Suprapubic skin (tissue), 4 donors: ENCODE measurements at places on chromosomes 7 and 10. TPM values are rescaled to one million over a fixed set of nuclear protein-coding genes. Genes with fewer than 3 reads are reported as not detected.

The OR2AE1 gene
- total RNA-seq: not detected

The CALHM2 gene
- total RNA-seq: 15.8 TPM

The STAG3 gene
- total RNA-seq: not detected

The COL13A1 gene
- total RNA-seq: 2.1 TPM

The LRRD1 gene
- not detected for total RNA-seq

The CARD11 gene
- total RNA-seq: 0.38 TPM

GRCh38 chr7:1025743-1026581, 18.4 kb upstream of the GPR146 start:
- no peak for DNase-seq

DNA sequence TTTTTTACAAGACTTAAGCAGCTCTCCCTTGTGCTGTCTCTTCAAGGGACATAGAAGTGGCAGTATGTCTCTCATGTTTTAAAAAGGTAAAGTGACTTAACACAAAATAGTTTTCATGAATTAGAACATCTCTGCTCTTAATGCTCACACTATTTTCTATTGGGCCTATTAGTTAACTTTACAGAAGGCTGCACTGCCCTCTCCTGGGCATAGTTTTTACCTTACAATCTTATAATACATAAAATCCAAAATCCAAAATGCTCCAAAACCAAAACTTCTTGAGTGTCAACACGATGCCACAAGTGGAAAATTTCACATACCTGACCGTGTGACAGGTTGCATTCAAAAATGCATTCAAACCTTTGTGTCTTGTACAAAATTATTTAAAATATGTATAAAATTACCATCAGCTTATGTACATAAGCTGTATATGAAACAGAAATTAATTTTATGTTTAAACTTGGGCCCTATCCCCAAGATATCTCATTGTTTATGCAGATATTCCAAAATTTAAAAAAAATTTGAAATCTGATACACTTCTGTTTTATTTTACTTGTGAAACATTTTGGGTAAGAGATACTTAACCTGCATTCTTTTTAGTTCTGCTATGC, 25.8 kb downstream of the TES start:
- no peak for DNase-seq

GRCh38 chr10:116947841-116948529, 57.0 kb downstream of the SHTN1 start:
- DNase-seq: no peak

GRCh38 chr7:56019501-56019900, 31.7 kb downstream of the PSPH start:
- no peak for DNase-seq

DNA sequence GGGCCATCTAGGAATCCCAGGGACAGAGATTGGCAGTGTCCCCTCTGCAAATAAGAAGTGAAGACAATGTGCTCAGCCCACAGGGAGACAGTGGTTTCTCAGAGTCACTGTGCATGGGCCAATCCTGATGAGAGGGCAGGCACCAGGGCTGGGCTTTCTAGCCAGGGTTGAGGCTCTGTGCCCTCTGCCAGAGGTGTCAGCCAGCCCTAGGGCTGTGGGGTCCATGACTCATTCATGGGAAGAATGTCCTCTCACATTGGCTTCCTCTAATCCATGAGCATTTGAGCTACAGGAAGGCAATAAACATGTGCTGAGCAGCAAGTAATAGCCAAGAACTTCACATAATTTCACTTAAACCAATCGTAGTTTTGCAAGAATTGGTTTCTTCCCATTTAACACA, 482.0 kb upstream of the MGMT start:
- peak; percentile 48 for DNase-seq

DNA sequence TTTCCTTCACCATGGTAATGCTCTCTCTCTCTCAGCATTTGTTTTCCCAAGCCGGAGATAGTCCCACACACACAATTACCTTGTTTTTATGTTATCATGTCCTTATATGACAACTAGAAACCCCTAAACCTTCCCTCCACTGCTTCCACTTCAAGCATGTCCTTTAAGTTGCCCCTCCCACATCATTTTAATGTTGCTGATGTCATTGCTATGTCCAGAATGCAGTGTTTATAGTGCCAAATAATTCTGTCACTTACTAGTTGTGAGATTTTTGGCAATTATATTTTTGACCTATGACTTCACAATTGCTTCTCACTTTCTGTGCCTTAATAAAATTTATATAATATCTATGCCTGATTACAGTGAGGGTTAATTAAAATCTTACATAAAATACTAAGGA, 645.9 kb downstream of the XPNPEP1 start:
- DNase-seq: no peak

- DNase-seq: no peak
Measured at GRCh38 chr10:124214610-124215375, 121.4 kb upstream of the CHST15 start.

DNA sequence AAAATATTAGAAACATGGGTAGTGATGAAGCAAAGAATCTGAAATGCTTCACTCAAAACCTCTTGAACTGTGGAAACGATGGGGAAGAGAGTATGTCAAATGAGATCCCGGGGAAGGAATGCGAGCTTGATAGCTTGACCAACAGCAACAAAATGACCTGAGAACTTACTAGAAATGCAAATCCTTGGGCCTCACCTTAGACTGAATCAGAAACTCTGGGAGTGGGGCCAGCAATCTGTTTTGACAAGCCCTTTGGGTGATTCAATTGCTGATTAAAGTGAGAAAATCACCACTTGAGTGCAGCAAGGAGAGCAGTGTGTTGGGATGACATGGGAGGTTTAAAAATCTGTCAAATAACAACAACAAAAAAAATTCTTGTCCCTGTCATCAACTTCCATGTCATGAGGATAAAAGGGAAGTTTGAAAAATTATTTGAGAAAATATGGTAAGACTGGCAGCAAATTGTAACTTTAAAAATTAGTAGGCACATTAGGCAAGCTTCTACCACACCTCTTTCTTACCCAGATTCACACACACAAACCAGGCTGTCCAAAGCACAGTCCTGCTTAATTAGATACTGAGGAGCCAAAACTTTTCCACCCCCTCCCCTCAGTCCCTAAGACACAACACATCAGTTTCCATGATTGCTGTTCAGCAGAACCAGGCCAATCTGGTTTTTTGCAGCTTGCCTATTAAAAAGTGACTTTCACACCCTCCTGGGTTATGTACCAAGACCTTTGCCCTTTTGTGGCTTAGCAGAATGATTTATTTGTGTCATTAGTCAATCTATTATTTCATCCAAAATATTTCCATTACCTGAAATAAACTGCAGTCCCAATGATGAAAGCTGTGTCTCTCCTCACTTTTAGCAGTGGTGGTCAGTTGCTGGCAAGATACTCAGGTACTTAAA, 15.6 kb downstream of the CALCR start:
- no peak for DNase-seq

DNA sequence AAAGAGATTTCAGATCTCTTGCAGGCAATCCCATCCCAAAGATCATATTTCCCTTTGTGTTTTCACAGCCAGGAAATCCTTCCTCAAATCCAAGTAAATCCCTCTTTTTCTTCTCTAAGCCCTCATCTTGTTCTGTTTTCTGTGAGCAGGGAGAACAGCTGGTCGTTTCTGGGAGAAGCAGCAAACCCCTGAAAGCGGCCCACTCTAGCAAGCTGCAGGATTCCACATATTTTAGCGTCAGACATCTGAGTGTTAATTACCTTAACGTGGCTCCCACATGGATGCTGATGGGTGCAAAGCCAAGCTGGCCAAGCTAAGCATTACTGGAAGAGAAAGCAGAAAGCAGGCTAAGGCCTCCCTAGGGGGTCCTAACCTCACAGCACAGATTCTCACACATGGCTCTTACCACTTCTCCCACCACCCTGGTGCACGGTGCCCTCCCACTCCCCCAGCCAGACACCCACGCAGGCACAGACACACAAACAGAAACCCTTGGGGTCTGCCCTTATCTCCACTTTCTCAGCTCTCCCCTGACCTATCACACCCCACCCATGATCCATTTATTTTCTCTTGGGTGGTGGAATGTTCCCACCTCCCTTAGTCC, 551.0 kb upstream of the AUTS2 start:
- DNase-seq: no peak

DNA sequence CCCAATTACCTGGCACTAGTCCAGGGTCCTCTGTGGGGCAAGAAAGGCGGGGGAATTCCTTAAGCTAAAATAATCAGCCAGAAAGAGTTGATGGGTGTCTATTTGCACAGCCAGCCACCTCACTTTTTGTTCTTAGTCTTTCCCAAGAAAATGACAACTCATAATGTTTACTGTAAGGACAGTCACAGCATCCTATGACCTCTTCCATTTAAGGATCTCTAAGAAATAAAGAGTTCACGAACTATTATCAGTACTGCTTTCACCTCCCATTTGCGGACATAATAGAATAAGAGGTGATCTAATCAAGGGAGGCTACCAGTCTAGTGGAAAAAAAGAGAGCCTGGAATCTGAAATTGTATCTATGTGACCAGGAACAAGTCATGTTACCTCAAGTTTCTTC, 72.4 kb upstream of the LRRC17 start:
- no peak for DNase-seq

- no peak for DNase-seq
Measured at GRCh38 chr7:121042899-121043298, 54.4 kb downstream of the CPED1 start.

DNA sequence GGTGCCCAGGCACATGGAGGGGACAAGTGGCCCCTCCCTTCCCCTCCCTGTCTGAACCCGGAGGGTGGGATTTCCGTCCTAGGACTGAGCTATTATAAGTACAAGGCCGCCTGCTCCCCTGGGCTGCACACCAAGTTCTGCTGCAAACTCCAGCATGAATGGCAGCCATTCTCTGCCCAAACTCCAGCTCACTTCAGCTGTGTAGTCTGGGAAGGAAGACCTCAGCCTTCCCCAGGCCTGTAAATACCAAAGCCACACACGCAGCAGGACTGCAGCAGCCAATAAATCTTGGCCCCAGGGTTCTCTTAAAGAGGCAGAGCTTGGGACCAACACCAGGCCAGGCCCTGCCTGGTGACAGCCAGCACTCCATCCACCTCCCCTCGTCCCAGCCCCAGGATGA, 291.3 kb upstream of the ZMIZ1 start:
- no peak for DNase-seq

GRCh38 chr7:7315851-7316250, 133.5 kb downstream of the C1GALT1 start:
- no peak for DNase-seq

DNA sequence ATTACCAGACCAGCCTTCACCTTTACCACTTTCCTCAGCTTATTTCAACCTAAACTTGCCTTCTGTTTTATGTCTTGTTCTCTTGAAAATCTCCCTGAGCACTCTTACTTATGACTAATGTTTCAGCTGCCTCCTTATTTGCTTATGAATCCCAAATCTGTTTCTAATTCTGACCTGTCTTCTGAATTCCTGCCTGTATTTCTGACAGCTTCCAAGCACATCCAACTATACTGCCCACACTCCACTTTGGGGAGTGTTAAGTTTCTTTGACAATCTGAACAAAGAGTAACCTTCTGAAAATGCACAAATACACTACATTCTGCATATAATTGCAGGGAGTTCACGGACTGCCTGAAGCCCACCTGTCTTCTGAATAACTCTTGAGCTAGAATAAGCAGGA, 48.7 kb downstream of the ARMC3 start:
- DNase-seq: no peak

- no peak for DNase-seq
Measured at GRCh38 chr10:117781216-117781831, 238.8 kb downstream of the EMX2 start.

- no peak for DNase-seq
Measured at GRCh38 chr10:45076891-45077290, 76.2 kb downstream of the ZNF22 start.

GRCh38 chr7:18700147-18700546, 204.6 kb downstream of the HDAC9 start:
- DNase-seq: no peak

DNA sequence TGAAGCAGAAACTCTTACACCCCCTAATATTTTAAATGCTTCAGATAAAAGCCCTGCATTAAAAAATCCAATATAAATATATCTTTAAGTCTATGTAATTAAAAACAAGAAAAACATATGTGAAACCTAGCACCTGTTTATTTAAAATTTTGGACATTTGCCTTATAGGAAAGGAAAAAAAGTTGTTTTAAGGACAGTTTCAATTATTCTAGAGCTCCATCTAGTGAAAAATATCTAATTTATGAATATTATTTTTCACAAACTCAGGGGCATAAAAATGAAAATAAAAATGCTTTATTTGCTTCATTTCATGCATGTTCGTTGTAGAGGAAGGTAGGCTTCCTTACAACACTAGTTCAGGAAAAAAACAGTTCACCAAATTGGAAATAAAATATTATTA, 26.1 kb downstream of the ENKUR start:
- no peak for DNase-seq

DNA sequence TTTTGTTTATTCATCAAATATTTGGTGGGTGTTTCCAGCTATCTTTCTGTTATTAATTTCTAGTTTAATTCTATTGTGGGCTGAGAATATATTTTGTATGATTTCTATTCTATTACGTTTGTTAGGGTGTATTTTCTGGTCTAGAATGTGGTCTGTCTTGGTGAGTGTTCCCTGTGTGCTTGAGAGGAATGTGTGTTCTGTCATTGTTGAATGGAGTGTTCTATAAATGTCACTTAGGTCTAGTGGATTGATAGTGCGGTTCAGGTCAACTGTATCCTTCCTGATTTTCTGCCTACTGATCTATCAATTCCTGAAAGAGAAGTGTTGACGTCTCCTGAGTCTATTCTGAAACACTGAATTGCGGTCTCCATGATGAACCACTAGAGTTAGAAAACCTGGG, 8.5 kb downstream of the HTRA1 start:
- DNase-seq: no peak

GRCh38 chr7:95105627-95106026, 198.2 kb downstream of the PPP1R9A start:
- DNase-seq: no peak

DNA sequence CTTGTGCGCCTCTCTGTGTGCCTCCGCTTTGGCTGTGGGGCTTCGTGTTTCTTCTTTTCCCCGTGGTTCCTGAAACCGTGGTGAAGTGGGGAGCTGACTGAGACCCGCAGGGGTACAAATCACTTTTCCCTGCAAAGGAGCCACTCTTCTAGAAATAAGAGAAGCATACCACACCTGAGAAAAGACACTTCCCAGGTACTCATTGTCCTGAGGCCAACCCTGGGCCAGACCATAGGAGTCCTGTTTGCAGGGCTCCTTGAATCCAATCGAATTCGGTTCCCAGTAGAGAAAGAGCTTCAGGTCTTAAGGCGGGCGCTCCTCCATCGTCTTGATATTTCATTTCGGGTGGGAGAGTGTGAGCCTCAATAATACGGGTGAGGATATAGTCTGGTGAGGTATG, 32.4 kb upstream of the ZNF273 start:
- DNase-seq: no peak

GRCh38 chr10:118035354-118036005, 11.3 kb downstream of the RAB11FIP2 start:
- no peak for DNase-seq

DNA sequence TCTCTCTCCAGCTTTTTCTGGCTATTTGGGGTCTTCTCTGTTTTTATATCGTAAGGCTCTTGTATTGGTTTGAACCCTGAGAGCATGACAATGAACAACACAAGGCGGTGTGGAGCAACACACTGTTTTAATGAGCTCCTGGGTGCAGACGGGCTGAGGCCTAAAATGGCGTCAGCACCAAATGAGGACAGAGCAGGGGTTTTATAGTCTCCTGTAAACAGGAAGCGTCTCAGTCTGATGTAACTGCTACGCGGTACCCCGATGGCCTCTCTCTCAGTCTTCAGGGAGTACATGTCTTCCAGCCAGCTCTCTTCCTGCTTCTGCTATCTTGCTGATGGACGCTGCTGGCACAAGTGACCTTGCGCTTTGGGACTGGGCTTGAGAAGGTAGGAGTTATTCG, 95.9 kb upstream of the CCDC71L start:
- no peak for DNase-seq
